ENCODE measurements at places on chromosomes 12 and 14.

- H3K27me3 ChIP-seq = no peaks in the 10 kb centered on the region
- no peak for DNase-seq
- no peak overlapping the region for H3K27ac ChIP-seq
- no peak overlapping the region for H3K4me3 ChIP-seq
- no peaks in the 10 kb centered on the region for H3K36me3 ChIP-seq
- H3K4me1 ChIP-seq = peaks cover 17% of the 10 kb centered on the region
Measured at GRCh38 chr12:25319233-25319984, 68.7 kb upstream of the KRAS start.

DNA sequence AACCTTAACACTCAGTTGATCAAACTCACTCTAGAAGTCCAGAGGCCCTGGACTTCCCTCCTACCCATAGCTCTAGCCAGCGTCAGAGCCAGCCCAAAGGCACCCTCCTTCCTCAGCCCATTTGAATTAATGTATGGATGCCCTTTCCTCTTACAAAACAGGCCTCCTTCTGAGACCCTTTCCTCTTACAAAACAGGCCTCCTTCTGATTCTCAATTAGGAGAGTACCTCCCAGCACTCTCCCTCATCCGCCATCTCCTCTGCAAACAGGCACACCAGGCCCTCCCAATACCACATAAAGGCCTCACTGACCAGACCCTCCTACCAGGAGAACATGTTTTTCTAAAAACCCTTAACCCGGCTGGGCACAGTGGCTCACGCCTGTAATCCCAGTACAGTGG, 65.7 kb downstream of the MOK start:
- no peaks in the 10 kb centered on the region for H3K27me3 ChIP-seq
- DNase-seq = no peak
- H3K4me1 ChIP-seq = no peaks in the 10 kb centered on the region
- no peaks in the 10 kb centered on the region for H3K36me3 ChIP-seq
- no peak overlapping the region for H3K4me3 ChIP-seq
- H3K27ac ChIP-seq = no peak overlapping the region

DNA sequence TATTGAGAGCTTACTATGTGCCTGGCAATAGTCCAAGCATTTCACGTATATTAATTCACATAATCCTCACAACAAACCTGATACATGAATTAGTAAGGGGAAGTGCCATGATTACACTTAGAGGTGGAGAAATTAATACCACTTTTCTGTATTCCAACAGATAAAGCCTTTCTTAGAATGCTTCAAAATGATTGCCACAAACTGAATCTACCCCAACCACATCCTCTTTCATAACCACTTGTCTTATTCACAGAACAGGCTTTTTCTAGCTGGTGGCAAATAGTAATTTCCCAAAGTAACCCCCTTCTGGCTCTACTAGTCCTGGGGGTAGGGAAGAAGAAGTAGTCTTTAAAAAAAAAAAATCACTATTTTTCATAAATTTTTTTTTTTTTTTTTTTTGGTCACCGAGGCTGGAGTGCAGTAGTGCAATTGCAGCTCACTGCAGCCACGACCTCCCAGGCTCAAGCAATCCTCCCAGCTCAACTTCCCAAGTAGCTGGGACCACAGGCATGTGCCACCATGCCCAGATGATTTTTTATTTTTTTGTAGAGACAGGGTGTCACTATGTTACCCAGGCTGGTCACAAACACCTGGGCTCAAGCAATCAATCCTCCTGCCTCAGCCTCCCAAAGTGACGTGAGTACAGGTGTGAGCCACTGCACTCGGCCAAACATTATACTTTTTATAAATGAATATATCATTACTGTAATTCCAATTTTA, 59.0 kb upstream of the ARID2 start:
- H3K27ac ChIP-seq = no peak overlapping the region
- peak overlapping the region; percentile 87 for H3K4me3 ChIP-seq
- no peak for DNase-seq
- no peaks in the 10 kb centered on the region for H3K27me3 ChIP-seq

- peaks cover 10% of the 10 kb centered on the region for H3K4me1 ChIP-seq
- H3K4me3 ChIP-seq = no peak overlapping the region
- no peak for DNase-seq
- H3K27ac ChIP-seq = peak overlapping the region; percentile 9
- no peaks in the 10 kb centered on the region for H3K27me3 ChIP-seq
Measured at GRCh38 chr14:99159341-99160340, 112.4 kb downstream of the BCL11B start.

DNA sequence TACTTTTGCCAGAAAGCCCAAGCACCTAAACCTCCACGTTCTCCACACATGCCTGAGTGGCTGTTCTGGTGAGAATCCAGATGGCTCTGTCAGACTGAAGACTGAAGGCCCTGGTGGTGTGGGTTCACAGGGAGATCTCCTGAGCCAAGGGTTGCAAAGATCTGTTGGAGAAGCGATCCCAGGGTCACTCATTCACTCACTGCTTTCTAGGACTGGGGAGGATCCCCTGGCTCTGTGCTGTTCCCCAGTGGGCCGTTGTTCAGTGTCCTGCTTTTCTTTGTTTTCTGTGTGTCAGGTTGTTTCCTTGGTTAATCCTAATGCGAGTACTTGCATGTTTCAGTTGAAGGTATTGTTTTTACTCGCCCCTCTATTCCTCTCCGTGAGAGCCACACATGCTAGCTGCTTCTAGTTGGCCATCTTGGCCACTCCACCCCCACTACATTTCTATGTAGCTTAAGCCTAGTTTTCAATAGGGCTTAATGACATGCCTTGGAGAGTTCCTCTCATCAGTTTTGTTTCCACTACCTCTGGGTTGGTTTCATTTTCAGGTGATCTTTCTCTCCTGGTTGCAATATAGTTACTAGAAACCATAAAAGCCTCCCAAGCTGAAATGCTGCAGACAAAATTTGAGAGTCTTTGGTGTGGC, 144.5 kb upstream of the SLC38A2 start:
- H3K27me3 ChIP-seq = no peaks in the 10 kb centered on the region
- H3K4me3 ChIP-seq = peak overlapping the region; percentile 42
- DNase-seq = no peak

- H3K4me3 ChIP-seq = no peak overlapping the region
- H3K27me3 ChIP-seq = no peaks in the 10 kb centered on the region
- H3K4me1 ChIP-seq = no peaks in the 10 kb centered on the region
- DNase-seq = no peak
- H3K36me3 ChIP-seq = no peaks in the 10 kb centered on the region
Measured at GRCh38 chr12:85664429-85664828, 171.8 kb downstream of the RASSF9 start.

DNA sequence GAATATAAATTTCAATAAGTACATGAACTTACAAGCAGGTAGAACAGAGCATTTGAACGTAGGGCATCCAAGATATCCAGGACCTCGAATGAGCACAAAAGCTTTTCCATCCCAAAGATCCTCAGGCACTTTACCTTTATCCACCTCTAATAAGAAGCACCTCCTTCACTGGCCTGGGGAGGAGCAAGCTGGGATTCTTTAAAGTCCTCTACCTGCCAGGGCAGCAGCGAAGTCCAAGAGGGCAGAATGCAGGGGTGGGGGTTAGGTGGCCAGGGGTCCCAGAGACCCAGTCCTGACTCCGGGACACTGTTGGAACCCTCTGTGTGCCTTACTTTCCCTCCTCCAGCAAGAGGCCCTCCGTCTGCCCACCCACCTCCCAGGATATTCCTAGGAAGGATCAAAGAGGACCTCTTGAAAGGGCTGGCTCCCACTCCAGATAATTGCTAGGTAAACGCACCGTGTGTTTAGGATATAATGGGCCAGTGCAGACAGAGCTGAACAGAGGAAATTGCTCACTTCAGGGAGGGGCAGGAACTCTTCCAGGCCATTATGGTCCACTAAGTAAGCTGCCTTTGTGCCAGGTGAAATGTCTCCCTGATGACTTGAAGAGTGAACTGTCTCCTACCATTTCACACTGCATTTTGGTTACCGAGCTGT, 68.1 kb downstream of the TTC9 start:
- H3K27me3 ChIP-seq = peaks cover 23% of the 10 kb centered on the region
- no peak for DNase-seq
- no peak overlapping the region for H3K27ac ChIP-seq
- H3K4me3 ChIP-seq = no peak overlapping the region
- H3K4me1 ChIP-seq = peaks cover 1% of the 10 kb centered on the region

DNA sequence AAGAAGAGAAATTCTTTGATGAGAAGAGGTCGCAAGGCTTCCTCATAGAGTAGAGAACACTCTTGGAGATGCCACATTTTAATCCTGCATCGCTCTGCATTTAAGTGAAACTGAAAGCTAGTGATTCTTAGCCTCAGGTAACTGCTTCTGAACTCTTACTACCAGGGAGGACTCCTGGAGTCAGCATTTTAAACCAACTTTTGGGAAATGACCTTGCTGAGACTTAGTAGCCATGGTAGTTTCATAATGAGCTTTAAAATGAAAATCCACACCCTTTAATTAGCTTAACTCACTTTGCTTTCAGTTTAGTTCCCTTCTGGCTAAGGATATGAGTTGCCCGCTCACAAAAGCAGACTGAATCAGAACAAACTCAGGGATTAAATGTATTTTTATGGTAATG, 80.3 kb downstream of the SYNE2 start:
- peaks cover 25% of the 10 kb centered on the region for H3K4me1 ChIP-seq
- H3K27ac ChIP-seq = peak overlapping the region; percentile 26
- peaks cover 19% of the 10 kb centered on the region for H3K36me3 ChIP-seq
- peak overlapping the region; percentile 51 for H3K4me3 ChIP-seq
- no peaks in the 10 kb centered on the region for H3K27me3 ChIP-seq

GRCh38 chr14:38578278-38578681, 322.4 kb upstream of the CLEC14A start:
- no peak overlapping the region for H3K4me3 ChIP-seq
- DNase-seq = no peak
- no peaks in the 10 kb centered on the region for H3K27me3 ChIP-seq
- H3K36me3 ChIP-seq = no peaks in the 10 kb centered on the region
- H3K27ac ChIP-seq = no peak overlapping the region
- no peaks in the 10 kb centered on the region for H3K4me1 ChIP-seq

- H3K36me3 ChIP-seq = no peaks in the 10 kb centered on the region
- no peak overlapping the region for H3K27ac ChIP-seq
- peaks cover 29% of the 10 kb centered on the region for H3K27me3 ChIP-seq
- H3K4me3 ChIP-seq = no peak overlapping the region
- H3K4me1 ChIP-seq = no peaks in the 10 kb centered on the region
Measured at GRCh38 chr14:51333901-51334521, 94.0 kb downstream of the TMX1 start.

DNA sequence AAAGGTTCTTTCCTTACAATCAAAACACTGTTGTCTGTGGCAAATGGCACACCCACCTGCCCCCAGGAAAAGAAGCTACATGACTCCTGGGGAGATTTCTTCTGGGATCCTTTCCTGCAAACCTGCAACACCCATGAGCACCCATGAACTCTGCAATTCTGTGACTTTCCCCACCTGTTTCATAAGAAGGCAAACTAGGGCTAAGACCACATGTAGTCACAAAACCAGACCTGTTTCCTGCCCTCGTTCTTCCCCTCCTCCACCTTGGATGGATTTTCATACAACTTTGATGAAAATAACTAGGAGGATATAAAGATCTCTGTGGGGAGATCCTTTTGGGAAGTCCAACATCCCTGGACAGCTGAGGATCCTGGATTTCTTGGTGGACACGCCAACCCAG, 1084.7 kb downstream of the BCL11B start:
- H3K27me3 ChIP-seq = no peaks in the 10 kb centered on the region
- H3K36me3 ChIP-seq = peaks cover 3% of the 10 kb centered on the region
- H3K4me3 ChIP-seq = peak overlapping the region; percentile 63

DNA sequence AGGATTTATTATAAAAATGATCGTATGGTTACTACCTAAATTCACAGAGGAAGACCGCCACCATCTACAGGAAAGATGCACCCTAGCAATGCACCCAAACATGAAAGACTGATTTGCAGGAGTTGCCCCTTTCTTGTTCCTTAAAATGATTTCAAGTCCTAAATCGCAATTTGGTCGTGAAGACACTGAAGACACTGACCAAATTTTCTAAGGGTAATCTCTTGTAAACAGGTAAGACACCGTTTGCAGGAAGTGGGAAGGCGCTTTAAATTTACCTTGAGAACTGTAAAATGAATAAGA, 1.0 kb downstream of the SOS2 start:
- H3K27ac ChIP-seq = peak overlapping the region; percentile 96
- peak overlapping the region; percentile 77 for H3K4me3 ChIP-seq
- no peak for DNase-seq
- H3K4me1 ChIP-seq = peaks cover 32% of the 10 kb centered on the region
- no peaks in the 10 kb centered on the region for H3K27me3 ChIP-seq

DNA sequence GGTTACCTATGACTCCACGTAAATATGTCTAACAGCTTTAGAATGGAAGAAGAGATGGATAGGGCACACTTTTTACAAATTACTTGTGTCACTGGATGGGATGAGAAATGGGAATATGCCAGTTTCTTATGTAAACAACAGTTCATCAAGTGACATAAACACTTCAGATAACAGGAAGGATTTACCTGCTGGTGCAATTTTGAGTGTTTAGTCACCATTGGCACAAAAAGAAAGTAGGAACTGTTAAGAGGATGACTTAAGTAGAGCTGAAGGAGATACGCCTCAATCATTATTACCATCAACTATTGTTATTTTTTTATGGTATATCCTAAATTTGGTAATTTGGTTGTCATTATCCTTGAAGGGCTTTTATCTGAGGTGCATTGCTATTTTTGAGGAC, 83.2 kb downstream of the RMST start:
- H3K4me1 ChIP-seq = no peaks in the 10 kb centered on the region
- no peaks in the 10 kb centered on the region for H3K36me3 ChIP-seq
- H3K4me3 ChIP-seq = no peak overlapping the region
- H3K27me3 ChIP-seq = no peaks in the 10 kb centered on the region

DNA sequence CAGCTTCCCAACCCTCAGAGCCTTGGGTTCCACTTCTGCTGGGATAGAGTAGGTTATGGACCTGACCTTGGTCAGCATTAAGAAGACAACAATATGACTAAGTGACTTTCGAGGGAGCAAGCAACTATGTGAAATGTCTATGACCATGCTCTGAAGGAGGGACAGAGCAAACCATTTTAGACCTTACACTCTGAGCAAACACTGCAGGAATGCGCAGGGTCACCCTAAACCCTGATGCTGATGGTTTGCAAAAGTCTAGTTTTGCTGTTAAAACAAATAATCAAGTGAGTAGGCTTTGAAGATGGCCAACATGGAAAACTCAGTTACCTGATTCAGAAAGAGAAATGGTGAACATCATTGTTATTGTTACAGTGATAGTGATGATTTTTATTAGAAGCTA, 8.7 kb downstream of the ZCCHC8 start:
- peaks cover 21% of the 10 kb centered on the region for H3K4me1 ChIP-seq
- no peak overlapping the region for H3K27ac ChIP-seq
- no peaks in the 10 kb centered on the region for H3K27me3 ChIP-seq
- DNase-seq = no peak
- peaks cover 89% of the 10 kb centered on the region for H3K36me3 ChIP-seq

GRCh38 chr12:54162741-54163140, 26.0 kb downstream of the SMUG1 start:
- no peak for DNase-seq
- no peak overlapping the region for H3K27ac ChIP-seq
- H3K27me3 ChIP-seq = peaks cover 32% of the 10 kb centered on the region
- H3K36me3 ChIP-seq = no peaks in the 10 kb centered on the region
- H3K4me1 ChIP-seq = peaks cover 5% of the 10 kb centered on the region
